Stimulated activated CD4-positive, alpha-beta T cell treated with anti-CD3 and anti-CD28 coated beads, Interleukin-4, amount 100 ng/mL, for 4 hours (primary cell): ENCODE measurements at places on chromosomes 5 and 9.

- DNase-seq = no peak
These were observed 289.4 kb downstream of the EFNA5 start for GRCh38 chr5:107381189-107381856.

DNA sequence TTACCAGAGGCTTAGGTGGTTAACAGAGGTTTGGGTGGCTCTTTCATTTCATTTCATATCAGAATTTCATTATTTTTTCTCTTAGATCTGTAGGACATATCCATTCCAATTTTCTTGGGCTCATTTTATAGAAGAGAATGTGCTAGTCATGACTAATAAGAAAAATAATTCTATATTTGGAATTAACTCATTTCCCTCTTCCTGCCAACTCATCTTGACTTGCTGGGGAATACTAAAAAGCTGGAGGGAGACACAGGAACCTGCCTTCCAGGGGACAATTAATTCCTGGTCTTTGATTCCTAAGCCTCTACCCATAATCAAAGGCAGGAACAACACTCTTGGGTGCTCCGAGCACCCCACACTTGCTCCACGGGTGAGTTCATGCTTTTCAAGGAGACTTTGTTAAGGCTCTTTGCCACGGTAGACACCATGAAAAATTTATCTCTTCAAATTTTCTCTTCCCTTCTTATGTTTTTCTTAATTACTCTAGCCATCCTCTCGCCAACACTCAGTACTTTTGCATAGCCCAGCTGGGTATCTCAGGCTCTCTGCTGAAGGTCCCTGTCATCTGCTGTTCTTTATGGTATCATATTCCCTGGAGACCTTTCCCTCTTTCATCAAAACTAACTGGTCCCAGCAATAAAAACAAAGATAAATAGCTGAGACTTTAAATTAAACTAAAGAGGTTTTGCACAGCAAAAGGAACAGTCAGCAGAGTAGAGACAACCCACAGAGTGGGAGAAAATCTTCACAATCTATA, 273.9 kb downstream of the NPR3 start:
- no peak for DNase-seq

DNA sequence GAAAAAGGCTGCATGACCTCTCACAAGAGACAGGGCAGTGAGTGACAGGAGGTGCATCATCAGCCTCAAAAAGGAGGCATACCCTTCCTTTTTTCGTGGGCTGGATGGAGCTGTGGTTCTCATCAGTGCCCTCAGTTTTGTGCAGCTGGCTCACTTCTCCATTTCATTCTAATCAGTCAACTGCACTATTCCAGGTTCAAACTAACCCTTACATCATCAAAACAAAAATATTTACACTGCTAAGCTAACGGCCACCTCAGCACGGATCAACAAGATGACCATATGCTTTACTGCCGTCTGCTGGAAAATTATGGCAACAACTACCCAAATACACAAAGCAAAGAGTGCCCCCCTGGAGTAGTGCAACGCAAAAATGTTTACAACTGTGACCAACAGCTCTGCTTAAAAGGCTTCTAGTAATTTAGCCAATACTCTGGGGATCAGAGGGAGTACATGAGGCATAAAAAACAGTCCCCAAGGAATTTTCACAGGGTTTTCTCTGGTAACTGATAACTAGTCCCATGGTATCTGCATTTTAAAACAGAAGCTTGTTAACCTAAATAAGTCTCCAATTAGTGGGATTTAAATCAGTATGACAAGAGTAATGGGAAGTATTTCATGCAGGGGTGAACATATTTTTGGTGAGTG, 10.8 kb downstream of the KCNV2 start:
- DNase-seq = no peak

DNA sequence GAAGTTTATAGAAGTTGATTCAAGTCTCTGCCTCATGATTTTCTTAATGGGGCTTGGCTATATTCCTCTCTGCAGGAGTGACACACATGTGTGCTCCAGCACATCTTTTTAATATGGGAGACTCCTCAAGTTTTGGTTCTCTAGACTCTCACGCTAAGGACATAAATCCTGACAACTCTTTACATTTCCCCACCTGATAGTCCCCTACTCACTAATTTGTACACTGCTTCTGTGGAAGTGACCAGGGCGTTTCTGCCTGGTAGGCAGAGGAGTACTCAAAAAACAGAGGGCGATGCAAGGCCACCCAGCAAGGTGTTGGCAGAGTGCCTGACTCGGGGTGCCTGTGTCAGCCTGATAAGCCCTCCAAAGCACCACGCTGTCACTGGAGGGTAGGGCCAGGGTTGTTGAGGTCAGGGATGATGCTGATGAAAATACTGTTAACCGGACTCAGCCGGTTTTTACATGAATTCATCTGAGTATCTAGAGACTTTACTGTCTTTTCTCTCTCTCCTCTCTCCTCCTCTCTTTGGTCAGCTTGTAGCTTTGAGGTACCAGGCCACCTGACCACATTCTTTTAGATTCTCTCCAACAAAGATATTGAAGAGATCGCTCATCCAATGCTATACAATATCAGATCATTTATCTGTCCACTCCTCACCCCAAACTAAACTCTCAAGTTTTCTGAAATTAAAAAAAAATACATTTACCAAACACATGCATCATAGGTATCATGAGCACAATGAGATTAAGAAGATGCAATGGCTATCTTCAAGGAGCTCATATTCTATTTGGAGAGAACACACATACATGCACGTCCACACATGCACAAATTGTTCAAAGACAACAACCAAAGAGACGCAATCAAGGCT, 205.2 kb downstream of the PIK3R1 start:
- DNase-seq = no peak

- DNase-seq = no peak
These were observed 4.3 kb downstream of the CACFD1 start for GRCh38 chr9:133463864-133464615.

DNA sequence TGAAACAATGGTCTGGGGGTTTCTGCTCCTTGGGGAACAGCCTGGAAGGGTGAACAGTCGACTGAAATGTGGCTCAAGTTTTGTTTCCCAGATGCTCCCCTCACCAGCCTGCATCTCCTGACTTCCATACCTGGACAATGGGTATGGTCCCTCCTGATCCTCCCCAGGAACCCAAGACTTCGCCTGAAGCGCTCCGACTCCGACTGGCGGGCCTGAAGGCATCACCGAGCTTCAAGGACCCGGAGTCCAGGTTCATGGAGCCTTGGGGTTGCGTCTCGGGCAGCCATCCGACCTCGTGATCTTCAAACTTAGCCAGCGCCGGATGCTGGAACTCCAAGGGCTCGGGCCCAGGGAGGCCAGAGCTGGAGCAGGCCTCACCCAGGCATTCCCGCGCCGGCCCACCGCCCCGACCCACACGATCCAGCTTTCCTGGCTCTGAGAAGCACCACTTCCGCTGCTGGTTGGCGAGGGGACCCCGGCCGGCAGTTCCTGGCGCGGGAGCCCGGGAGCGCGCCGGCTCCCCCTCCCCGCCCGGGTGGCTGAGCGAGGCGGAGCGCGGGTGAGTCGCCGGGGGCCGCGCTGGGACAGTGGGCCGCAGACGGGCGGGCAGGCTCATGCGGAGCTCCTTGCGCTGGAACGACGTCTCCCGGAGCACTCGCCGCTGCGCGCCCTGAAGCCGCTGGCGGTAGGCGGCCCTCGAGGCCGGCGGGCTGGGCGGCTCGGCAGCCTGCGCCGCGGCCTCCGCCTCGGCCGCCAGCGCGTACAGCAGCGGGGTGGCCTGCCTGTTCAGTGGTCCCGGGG, 5.2 kb downstream of the SHROOM1 start:
- DNase-seq = no peak

GRCh38 chr5:172051643-172052339, 45.4 kb upstream of the FBXW11 start:
- no peak for DNase-seq

GRCh38 chr9:115296831-115297565, 179.0 kb upstream of the TNC start:
- DNase-seq = no peak

DNA sequence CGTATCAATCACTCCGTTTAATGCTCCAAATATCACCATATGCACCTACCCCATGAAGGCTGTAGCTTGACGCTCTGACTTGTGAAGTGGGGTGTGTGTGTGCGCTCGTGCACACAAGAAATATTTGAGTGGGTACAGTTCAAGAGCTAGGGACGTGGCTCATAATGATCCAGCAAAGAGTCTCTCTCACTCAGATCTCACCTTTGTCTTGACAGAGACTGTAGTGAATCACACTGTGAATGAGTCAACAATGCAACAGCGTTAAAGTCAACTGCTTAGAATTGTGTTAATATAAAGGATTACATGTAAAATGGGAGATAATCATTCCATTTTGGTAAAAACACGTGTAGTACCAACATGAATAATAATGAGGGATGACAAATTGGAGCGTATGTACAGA, 119.4 kb downstream of the MED27 start:
- DNase-seq = no peak

DNA sequence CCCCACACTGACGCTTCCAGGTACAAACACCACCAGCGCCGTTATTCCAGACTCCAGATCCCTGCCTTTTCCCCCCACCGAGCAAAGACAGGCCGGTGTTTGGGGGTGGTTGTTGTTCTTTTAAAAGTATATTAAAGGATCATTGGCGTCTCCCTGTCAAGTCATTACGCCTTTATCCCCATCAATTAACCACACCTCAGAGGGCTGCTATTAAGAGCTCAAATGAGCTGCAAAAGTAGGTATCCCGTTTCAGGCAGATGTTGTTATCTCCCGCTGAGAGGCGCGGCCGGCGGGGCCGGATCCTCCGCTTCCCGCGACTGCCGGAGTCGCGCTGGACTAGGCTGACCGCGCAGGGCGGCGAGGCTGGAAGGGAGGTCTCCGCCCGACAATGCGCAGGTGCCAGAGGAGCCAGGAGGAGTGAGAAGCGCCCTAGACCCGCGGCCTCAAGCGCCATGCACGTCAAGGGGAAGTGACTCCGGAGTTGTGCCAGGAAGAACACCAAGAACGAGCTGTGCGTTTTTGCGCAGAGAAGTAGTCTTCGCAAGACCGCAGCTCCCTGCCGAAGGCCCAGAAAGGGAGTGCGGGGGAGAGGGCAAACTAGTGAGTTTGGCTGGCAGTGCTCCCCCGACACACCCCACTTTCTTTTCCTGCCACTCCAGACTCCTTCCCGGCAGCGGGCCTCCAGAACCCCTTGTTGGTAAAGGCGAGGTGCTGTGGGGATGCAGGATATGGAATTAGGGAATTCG, 8.2 kb downstream of the NR2F1-AS1 start:
- DNase-seq = no peak

- no peak for DNase-seq
These were observed 53.9 kb downstream of the CFAP95 start for GRCh38 chr9:69874301-69875060.

DNA sequence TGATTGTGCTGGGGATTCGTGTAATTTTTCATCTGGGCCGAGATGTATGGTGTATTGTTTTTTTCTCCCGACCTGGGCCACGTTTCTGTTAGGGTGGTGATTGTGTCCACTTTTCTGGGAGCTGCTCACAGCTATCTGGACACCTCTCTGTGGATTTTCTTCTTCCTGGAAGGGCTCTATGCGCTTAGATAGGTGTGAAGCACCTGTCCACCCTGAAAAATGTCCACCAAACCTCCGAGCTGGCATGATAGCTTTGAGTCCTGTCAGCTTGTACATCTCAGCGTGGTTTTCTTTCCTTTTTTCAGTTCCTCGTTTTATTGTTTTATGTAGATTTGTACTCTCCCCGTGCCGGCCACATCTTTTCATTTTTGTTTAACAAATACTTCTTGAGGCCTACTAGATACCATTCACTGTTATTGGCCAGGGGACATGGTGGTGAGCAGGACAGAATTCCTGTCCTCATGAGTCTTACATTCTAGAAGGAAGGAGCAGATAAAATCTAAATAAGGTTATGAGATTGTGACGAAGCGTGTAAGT, 1.1 kb downstream of the UGCG start:
- DNase-seq = no peak

DNA sequence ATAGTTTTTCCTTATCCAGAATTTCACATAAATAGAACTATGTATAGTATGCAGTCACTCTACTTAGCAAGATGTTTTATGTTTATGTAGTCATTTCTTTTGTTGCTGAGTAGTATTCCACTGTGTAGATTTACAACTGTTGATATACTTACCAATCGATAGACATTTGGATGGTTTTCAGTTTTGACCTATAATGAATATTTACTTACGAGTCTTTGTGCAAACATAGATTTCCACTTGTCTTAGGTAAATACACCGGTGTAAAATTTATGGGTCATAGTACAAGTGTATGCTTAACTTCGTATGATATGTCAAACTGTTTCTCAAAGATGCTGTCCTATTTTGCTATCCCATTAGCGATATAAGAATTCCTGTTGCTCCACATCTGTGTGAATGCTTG, 19.7 kb upstream of the OR2K2 start:
- DNase-seq = no peak

GRCh38 chr9:108105885-108106284, 616.3 kb upstream of the KLF4 start:
- no peak for DNase-seq

- no peak for DNase-seq
These were observed 32.0 kb downstream of the XRCC4 start for GRCh38 chr5:83109380-83109779.

DNA sequence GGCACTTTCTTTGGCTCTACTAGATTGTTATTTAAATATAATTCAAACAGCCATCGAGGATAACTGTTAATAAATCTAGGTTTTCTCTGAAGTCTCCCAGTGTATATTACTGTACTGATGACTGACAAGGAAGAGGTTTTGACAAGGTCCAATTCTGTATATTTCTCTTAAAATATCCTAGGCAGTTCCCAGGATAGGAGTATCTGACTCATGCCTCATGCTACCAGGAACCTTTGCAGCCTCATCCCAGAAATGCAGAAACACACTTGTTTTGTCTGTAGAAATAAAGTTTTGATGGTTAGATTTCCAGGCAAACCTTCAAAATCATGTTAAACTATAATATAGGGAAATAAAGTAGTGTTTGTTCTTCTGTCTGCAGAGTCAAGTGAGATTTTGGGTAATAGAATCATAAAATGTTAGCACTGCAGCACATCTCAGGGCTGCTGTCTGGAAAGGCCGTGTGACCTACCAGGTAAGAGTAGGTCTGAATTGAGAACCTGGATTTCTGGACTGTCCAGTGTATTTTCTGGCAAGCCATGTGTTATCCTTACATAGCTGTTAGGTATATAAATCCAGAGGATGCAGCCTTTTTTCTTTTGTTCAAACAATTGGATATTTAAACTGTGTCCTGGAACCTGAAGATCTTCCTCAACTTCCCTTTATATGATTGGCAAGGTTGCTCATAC, 8.3 kb downstream of the UBE2D2 start:
- DNase-seq = no peak

DNA sequence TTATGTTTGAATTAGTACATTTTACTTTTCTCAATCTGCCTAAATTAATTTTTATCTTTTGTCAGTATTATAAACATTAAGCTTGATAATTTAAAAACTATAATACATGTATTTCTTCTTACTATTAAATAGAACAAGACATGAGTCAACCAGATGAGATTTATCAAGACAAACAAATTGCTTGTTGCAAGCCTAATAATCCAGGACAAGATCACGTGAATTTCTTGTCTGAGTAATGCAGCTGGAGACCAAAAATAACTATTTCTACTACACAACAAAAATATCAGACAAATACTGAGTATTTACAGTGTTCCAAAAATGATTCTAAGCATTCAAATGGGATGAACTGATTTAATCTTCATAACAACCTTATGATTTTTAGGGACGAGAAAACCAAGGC, 339.1 kb upstream of the PRR16 start:
- no peak for DNase-seq
